NCI-H510A (cell line): ENCODE measurements at places on chromosomes 1 and 21.
A peak's percentile ranks its signal among the peaks of the same experiment; 100 is the strongest.

GRCh38 chr1:7427605-7428300 lies 343.3 kb upstream of the VAMP3 start:
- no peak for DNase-seq

- no peak for DNase-seq
Observed at GRCh38 chr1:164836614-164837018, 277.6 kb downstream of the PBX1 start.

- peak; percentile 92 for DNase-seq
Observed at GRCh38 chr1:178093494-178093950, 382 bp upstream of the RASAL2 start.

GRCh38 chr1:119116725-119117124 lies 23.7 kb downstream of the WARS2 start:
- DNase-seq = no peak

- no peak for DNase-seq
Observed at GRCh38 chr1:224067621-224068457, 46.1 kb upstream of the FBXO28 start.

DNA sequence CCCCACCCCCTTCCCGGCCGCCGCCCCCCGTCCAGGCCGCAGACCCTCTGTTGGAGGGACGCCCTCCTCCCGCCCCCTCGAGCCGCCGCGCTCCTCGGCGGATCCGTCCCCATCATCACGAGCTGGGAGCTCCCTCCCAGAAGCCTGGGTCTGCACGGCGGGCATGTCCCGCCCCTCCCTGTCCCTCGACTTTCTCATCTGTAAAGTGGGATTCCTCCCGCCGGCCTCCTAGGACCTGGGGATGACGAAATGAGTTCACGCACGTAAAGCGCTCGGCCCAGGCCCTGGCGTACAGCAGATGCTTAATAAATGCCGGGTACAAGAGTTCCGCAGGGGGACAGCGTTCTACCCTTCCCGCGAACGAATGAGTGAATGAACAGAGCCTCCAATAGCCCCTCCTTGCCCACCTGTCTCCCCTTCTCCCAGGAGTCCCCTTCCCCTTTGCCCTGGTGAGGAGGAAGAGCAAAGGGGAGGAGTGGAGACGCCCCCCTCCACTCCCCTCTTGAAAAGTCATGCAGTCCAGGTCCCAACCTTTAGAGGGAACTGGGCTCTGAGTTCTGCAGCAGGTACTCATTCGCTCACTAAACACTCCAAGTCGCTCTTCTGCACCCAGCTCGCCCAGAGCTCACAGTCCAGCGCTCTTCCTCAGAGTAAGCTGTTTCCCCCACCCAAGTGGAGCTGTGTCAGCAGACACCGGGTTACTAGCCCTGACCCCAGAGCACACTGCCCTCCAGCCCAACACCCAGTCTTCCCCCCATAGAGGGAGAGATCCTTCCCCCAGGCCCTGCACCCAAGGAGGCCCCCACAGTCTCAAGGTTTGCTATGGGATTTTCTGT lies 16.8 kb downstream of the RAP1GAP start:
- no peak for DNase-seq

GRCh38 chr1:90048043-90048442 lies 53.1 kb downstream of the ZNF326 start:
- no peak for DNase-seq

DNA sequence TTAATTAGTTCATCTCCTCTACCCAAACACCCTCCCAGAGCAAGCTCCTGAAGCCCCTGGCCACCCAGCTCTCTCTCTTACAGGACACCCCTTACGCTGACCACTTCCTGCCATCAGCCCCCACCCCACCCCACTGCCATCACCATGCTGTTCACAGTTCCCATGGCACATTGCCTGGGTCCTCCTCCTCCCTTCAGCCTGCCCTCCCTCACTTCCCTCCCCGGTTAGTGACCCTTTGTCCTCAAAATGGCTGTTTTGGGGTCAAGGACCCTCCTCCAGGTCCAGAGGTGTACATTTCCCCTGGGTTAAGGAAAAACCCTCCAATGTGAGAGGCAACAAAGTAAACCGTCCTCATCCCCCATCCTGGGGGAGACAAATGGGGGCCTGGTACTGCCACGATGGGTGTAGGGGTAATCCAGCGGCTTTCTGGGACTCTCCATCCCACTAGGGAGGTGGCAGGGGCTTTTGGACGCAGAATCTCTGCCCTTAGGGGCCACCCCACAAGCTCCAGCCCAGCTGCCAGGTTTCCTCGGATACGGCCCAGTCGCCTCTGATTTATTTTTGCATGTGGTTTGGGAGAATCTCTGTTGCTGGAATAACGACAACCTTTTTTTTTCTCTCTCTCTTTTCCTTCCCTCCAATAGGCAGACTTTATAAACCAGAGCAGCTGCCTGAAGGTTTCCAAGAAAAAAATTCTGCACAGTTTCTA lies 8.5 kb downstream of the CAMK2N1 start:
- no peak for DNase-seq

- no peak for DNase-seq
Observed at GRCh38 chr1:3735688-3736087, 16.6 kb upstream of the CCDC27 start.

GRCh38 chr1:44929531-44929930 lies 56.9 kb downstream of the EIF2B3 start:
- DNase-seq = no peak

DNA sequence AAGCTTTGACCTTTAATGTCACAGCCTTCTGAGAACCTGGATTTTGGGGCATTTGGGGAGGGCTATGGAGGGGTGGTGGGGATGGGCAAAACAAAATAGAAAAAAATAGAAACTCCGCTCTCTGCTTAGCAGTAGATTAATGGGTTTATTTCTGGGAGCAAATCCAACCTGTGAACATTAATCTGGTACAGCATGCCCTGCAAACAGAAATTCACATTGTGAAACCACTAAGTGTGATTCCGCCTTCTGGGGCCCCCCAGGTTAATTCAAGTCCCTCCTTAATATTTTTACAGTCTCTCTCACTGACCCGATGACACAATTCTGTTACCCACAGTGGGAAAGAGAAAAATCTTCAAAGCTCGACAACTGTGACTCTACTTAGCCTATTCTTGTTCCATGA lies 76.4 kb downstream of the TIAM1 start:
- DNase-seq = no peak

DNA sequence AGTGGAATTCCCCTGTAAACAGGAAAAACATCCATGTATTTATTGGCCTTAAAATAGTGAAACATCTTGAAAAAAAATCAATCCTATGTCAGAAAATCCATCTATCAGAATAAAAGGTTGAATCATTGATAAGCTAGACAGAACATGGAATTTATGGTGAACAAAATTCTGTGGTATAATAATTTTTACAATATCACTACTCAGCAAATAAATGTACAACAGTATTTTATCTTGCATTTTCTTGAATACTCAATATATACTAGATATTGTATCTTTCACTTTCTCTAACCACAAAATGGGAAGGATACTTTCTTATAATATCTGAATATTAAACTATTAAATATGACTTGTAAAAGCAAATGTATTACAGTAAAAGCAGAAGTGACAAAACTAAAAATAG lies 5.7 kb upstream of the UBE4B start:
- DNase-seq = no peak

DNA sequence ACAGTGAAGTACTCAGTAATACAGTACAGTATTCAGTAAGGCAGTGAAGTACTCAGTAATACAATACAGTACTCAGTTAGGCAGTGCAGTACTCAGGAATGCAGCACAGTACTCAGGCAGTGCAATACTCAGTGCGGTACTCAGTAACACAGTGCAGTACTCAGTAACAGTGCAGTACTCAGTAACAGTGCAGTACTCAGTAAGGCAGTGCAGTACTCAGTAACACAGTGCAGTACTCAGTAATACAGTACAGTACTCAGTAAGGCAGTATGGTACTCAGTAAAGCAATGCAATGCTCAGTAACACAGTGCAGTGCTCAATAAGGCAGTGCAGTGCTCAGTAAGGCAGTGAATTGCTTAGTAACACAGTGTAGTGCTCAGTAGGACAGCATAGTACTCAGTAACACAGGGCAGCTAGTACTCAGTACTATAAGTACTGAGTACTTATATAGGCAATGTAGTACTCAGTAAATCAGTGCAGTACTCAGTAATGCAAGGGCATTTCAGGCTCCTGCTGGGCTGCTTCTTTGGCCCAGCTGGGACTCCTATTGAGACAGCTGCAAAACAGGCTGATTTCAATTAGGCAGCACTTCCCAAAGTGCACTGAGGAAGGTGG lies 411.3 kb downstream of the DISC1 start:
- DNase-seq = peak; percentile 33

DNA sequence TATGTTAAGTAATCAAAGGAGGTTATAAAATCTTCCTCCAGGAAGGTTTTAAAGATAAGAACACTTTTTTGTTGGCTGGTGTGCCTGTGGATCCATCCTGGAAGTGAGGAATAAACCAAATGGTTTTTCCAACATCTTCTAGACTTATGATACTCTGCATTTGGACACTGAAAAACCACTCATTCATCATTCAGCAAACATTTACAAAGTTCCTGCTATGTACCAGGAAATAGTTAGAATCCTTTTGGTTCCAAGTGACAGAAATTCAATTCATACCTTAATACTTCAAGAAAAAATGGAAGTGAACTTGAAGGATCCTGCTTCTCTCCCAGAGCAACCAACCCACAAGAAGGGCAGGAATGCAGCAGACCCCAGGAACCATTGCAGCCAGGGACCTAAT lies 39.6 kb upstream of the PIGC start:
- DNase-seq = no peak
